ENCODE measurements at places on chromosomes 12 and 14.

DNA sequence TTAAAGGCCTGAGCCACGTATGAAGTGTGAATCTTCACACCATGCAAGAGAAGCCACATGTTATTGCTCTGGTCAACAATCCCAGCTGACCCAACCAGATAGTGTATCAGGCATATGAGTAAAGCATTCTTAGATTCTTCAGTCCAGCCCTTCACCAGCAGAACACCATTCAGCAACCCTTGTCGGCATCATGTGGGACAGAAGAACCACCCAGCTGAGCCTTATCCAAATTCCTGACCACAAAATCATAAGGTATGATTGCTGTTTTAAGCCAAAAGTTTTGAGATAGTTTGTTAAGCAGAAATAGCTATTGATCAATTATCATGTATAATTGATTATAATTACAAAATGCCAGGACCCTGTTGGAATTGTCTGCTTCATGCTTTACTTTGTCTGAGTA is 664.9 kb downstream of the VRK1 start:
- no peaks in the 10 kb centered on the region for H3K36me3 ChIP-seq
- DNase-seq = no peak
- no peaks in the 10 kb centered on the region for H3K27me3 ChIP-seq

DNA sequence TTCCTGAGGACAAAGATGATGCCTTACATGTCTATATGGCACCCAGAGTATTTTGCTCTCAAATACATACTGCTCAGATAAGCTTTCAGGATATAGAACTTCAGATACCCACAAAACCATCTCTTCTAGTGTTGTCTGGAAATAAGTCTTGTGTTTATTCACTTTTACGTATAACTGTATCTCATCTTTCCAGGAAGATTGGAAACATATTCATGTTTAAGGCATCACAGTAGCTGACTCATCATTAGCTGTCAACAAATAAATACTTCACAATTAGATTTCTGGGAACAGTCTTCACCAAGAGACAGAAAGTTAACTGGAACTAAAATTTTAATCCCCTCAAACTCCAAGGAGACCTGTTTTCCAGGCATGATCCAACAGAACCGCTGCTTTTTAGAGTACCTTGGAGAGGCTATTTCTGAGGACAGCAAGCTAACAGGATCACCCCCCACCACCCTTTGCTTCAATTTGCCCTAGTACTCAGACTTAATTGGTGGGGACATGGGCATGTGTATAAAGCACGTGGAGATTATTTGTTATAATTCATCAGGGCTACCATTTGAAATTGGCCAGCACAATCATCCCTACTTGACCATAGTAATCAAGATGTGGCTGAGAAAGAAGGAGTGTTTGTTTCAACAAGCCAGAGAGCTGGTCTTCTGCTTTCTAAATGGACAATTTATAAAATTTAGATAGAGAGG is 129.3 kb upstream of the HIF1A start:
- H3K27me3 ChIP-seq = no peaks in the 10 kb centered on the region
- peak overlapping the region; percentile 98 for H3K27ac ChIP-seq
- no peaks in the 10 kb centered on the region for H3K36me3 ChIP-seq
- peaks cover 92% of the 10 kb centered on the region for H3K4me1 ChIP-seq

- H3K36me3 ChIP-seq = no peaks in the 10 kb centered on the region
- DNase-seq = no peak
- no peak overlapping the region for H3K4me3 ChIP-seq
- no peak overlapping the region for H3K27ac ChIP-seq
Observed at GRCh38 chr12:130959632-130960031, 5.9 kb downstream of the ADGRD1 start.

GRCh38 chr14:105221598-105222178 is 26.6 kb upstream of the BTBD6 start:
- no peak overlapping the region for H3K27ac ChIP-seq
- no peak overlapping the region for H3K4me3 ChIP-seq
- peaks cover 20% of the 10 kb centered on the region for H3K36me3 ChIP-seq

DNA sequence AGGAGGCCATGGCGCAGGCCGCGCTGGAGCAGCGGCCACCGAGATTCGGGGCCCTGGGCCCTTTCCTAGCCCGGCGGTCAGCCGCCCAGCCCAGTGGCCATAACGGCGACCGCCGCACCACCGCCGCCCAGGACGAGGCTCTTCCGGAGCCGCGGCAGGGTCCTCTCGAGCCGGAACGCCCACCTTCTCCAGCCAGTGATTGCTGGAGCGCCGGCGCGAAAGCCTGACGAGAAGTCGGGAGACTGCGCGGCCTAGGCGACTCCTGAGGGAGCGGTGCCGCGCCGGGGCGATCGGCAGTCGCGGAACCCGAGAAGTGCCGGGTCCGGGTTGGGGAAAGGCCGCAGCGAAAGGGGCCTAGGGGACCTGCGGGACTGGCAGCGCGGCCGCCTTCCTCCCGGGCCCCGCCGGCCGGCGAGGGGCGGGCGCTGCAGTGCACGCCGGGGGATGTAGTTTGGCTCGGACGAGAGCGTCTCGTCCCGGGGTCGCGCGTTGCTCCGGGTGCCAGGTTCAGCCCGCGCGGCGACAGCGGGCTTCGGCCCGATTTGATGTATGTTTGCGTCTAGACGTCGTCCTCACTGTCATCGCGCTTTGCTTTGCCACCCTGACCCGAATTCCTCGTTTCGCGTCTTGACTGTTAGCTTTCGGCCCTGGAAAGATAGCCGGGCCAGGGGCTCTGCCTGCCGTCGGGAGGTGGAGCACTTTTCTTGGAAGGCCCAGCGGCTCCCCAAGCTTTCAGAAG is at the start of gene VTI1B:
VTI1B (minus strand) TSS at position 153 of the 739 bp plus-strand sequence; CDS start at position 10, 143 bp downstream.
- H3K27me3 ChIP-seq = no peaks in the 10 kb centered on the region
- H3K4me3 ChIP-seq = peak within 1 kb of the TSS; percentile 63
- no peak for DNase-seq
- H3K36me3 ChIP-seq = peaks cover 13% of the 10 kb centered on the region
- H3K27ac ChIP-seq = peak within 1 kb of the TSS; percentile 89
- peaks cover 12% of the 10 kb centered on the region for H3K4me1 ChIP-seq

GRCh38 chr12:57049119-57049446 is 846 bp downstream of the MYO1A start:
- H3K4me3 ChIP-seq = no peak overlapping the region
- peaks cover 20% of the 10 kb centered on the region for H3K27me3 ChIP-seq
- H3K36me3 ChIP-seq = no peaks in the 10 kb centered on the region
- H3K4me1 ChIP-seq = no peaks in the 10 kb centered on the region
- H3K27ac ChIP-seq = no peak overlapping the region
- DNase-seq = no peak

DNA sequence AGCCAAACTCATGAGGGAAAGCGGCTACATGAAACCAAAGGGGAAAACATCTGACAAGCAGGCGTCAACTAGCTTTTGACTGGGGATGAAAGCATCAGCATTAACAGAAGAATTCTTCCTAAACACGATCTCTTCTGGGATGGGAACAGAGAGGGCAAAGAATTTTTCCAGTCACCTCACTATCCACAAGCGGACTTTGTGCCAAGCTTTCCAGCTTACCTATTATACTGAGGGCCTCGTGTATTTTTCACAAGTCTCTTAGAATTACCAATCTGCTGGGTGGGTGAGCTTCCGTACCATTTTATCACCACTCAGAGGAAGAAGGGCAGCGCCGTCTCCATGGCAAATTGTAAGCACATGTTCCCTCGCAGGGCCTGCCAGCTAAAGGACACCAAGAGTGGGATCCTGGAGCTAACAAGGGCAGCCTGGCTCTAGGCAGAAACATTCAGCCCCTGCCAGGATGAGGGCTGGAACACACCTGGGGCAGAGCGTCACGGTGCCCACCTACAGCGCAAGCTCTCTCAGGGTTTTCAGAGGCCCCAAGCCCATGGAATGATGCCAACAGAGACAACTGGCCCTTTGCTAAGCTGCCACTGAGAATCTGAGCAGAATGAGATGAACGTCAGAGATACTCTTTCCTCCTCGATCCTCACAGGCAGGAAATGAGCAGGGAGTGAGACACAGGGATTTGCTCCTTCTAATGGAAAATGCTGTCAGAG is 74.6 kb downstream of the CHGA start:
- no peak overlapping the region for H3K4me3 ChIP-seq
- H3K36me3 ChIP-seq = peaks cover 12% of the 10 kb centered on the region
- no peak overlapping the region for H3K27ac ChIP-seq
- H3K27me3 ChIP-seq = no peaks in the 10 kb centered on the region
- DNase-seq = no peak
- H3K4me1 ChIP-seq = peaks cover 5% of the 10 kb centered on the region

- H3K4me1 ChIP-seq = peaks cover 30% of the 10 kb centered on the region
- H3K27ac ChIP-seq = peak overlapping the region; percentile 99
- H3K4me3 ChIP-seq = peak overlapping the region; percentile 82
- no peaks in the 10 kb centered on the region for H3K27me3 ChIP-seq
- peaks cover 44% of the 10 kb centered on the region for H3K36me3 ChIP-seq
- peak; percentile 85 for DNase-seq
Observed at GRCh38 chr12:27966870-27967269, 5.7 kb downstream of the PTHLH start.

DNA sequence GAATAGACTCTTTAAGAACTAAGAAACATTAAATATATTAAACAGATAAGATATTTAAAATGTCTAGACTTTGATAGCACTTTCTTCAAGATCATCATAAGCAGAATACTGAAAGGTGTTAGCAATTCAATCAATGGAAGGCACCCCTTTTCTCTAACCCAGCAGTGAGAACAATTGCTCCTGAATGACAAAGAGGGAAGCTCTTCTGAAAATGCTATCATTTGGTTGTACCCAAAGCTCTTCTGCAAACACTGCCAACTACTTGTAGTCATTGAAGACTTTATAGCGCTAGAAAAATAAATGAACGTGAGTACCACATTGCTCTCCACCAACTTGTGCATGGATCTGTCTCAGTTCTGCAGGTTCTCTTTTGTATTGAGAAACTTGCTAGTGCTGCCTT is 62.2 kb upstream of the LMO3 start:
- H3K36me3 ChIP-seq = no peaks in the 10 kb centered on the region
- no peak overlapping the region for H3K27ac ChIP-seq
- H3K4me1 ChIP-seq = no peaks in the 10 kb centered on the region
- no peak overlapping the region for H3K4me3 ChIP-seq

DNA sequence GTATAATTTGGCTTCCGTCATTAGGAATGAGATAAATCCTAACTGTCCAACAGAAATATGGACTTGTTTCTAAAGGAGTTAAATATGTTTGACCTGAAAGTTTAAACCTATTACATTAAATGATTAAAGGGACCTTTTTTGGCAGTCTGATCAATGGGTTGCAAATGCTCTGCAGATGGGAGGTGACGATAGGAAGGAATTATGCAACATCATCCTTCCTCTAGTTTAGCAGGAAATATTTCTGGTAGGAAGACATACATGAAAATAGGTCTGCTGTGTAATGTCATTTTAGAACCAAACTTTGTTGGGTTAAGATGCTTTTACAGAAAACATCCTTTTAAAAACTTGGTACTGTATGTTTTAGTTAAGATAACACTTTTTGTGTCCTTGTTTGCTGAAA is 2.6 kb downstream of the LRRC10 start:
- no peak overlapping the region for H3K4me3 ChIP-seq
- H3K27me3 ChIP-seq = no peaks in the 10 kb centered on the region
- no peaks in the 10 kb centered on the region for H3K36me3 ChIP-seq
- no peak for DNase-seq
- no peaks in the 10 kb centered on the region for H3K4me1 ChIP-seq
- no peak overlapping the region for H3K27ac ChIP-seq

Measured in keratinocyte (primary cell).